ENCODE measurements at places on chromosomes 12 and 14.

- DNase-seq = no peak
These were observed 114.8 kb downstream of the PHETA1 start for GRCh38 chr12:111254106-111254505.

DNA sequence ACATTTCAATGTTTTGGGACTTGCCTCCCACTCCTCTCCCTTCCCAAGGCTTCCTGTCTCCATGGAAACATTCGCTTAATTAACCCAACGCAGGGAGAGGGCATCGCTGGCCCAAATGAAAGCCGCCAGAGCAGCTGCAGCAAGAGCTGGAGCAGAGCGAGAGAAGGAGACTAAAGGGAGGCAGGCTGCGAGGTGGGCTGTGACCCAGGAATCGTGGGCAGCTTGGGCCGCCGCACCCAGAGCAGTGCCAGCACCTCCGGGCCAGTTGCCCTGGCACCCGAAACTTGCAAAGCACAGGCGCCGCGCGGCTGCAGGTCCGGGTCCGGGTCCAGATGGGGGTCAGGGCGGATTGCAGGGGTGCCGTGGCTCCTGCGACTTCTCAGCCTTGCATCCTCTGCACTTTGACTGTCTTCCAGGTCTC, 43.5 kb upstream of the PTPRQ start:
- no peak for DNase-seq

- DNase-seq = peak; percentile 24
These were observed 699 bp downstream of the MGAT2 start for GRCh38 chr14:49621114-49621881.

DNA sequence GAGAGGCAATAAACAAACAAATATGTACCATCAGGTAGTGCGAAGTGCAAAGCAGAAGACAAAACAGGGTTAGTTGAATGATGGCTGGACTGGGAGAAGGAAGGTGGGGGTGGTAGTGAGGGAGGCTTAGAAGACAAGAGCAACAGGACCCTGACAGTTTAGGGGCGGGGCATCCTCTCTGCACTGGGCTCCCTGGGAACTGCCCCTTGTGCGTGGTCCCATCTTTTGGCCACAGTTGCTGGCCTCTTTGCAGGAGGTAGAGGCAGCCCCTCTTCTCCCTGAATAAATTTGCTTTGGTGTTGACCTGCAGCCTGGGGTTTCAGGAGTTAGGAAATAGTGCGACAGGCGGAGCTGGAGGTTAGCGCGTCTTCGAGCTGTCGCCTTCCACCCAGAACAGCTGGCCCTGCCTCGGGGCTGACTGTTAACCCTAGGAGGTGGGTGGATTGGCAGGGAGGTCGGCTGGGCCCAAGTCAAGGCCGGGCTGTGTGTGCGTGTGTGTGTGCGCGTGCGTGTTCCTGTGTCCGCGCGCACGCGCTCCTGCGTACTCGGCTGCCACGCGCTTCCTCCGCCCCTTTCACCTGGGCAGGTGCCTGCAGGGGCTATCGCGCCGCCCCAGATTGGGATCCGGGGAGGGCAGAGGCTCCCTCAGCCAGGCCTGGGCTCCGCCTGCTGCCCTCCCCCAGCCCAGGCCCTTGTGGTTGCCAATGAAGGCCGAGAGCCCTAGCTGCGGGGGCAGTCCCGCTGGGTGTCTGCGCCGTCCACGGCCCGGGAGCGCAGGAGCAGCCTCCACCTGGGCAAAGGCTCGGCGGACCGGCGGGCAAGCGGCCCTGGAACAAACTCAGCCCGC, 180.8 kb downstream of the ADCK1 start:
- DNase-seq = no peak

All from astrocyte of the cerebellum (primary cell).